ENCODE measurements at places on chromosomes 3 and 15.
A peak's percentile ranks its signal among the peaks of the same experiment; 100 is the strongest.

GRCh38 chr3:62922326-62922725 lies 47.1 kb upstream of the CADPS start:
- DNase-seq: no peak

- DNase-seq: no peak
Measured at GRCh38 chr3:161690299-161690620, 193.7 kb downstream of the OTOL1 start.

DNA sequence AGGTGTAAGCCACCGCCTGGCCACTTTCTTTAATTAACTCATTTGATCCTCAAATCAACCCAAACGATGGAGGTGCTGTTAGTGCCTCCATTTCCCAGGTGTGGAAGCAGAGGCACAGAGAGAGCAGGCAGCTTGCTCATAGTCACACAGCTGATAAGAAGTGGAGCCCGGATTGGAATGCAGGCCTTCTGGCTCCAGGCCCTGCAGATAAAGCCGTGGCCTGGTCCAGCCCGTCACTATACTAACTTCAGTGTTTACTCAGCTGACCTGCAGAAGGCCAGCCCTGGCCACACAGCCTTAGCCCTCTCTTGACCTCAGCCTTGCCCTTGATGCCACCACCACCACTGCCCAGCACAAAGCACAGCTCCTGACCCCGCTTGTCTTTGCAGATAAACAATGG lies 116.7 kb downstream of the NUP210 start:
- no peak for DNase-seq

DNA sequence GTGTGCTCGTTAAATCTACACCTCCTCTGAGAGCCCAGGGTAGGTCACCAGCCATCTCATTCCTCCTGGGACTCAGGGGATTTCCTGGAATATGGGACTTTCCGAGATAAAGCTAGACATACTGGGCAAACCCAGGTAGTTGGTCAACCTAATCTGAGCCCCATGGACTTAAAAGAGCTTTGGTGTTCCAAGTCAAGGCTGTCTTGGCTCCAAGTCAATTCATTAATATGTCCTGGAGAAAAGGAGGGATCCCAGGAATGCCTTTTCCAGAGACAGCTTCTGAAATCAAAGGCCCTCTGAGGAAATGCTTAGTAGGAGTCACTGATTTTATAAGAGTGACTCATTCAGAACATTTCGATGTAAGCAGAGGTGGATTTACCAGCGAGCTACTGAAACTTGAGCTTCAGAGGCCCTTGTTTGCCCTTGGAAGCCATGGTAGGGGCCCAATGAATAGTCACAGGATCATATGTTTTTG lies 137.3 kb upstream of the UBE2E1 start:
- no peak for DNase-seq

GRCh38 chr3:53885239-53885638 lies 3.3 kb upstream of the ACTR8 start:
- no peak for DNase-seq

GRCh38 chr15:35293353-35294130 lies 208.4 kb upstream of the NANOGP8 start:
- DNase-seq: no peak

DNA sequence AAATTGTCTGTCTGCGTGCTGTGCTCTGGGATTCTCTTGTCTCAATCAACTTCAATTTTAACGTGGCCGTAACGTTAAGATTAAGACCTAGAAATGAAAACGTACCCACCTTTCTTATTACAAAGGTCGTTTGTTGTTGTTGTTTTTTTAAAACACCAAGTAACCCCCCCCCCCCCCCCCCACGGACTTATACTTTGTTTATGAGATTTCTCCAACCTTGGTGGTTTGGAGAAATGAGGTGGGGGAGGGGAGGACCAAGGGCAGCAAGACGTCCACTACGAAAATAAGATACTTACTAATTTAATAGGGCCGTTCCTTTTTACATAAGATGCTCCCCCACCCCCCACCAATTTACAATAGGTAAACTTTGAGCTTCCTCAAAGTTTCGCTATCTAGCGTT lies 244.4 kb upstream of the TOPAZ1 start:
- no peak for DNase-seq

DNA sequence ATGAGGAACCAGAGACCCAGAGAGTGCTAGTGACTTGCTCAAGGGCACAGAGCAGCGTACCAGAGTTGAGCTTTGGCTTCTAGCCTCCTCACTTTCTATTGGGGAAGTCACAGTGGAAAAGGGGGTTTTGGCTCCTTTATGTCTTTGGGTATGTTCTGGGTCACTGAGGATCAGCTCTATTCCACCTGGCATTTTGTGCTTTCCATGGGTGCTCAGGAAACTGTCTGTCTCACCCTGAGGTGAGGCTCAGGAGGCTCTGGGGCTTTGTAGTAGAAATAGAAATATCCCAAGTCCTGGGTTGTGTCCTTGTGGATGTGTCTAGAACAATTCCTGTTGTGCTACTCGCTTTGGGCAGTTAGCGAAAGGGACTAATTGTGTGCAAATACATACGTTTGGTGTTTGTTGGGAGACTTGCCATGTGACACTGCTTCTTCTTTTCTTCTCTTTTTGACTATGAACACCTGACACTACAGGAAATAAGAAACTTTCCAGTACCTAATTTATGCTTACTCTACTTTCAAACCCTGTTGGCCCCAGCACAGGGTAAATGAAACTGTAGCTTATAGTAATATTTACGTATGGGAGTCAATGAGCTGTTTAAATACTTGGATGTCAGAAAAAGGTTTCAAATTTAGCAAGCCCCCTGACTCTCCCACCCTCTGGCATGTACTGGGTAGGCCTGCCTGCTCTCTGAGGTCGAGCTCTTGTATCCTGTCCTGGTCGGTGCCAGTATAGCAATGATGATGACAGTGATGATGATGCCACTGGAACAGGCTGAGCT lies 35.6 kb downstream of the SMAD3 start:
- DNase-seq: no peak

DNA sequence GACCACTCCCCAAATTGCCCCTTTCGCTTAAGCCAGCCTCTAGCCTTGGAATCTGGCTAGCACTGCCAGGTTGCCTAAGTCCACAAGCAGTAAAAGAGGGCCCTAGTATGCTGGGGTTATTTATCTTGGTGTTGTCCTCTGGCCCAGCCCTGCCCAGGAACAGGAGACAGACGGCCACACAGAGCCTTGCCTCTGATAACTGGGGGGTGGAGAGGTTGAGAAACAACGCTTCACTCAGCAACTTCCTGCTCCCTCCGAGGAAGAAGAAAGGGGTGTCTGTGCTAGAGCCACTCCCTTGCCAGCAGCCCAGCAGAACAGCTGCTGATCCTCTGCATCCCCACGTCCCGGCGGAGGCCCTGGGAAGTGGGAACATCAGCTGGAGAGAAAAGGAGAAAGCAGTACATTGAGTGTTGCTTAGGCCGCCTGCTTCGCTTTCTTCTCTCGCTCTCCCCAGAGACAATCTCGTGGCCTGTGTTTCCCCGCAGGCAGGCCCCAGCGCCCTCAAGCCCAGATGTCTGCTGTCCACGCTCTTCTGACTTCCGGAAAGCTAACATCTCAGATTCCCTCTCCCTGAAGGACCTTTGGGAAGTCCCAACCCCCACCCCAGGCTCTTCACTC lies 22.6 kb upstream of the C3orf70 start:
- DNase-seq: peak; percentile 57

DNA sequence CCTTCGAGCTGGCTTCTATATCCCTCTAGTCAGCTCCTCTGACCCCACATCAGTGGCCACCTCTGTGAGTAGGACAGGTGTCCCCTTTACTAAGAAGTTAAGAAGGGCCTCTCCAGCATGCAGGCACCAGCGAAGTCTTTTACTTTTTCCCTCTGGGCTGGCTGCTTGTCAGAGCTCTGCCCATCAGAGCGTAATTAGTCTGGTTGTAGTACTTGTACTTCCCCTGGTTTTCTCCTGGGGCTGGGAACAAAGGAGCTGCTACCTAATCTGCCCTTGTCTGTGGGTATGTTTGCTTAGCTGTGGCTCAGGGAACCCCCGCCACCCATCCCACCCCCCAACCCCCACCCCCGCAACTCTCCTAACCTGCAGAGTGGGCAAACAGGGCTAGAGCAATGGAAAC lies 27.4 kb upstream of the ALPK3 start:
- DNase-seq: no peak

GRCh38 chr3:108283006-108283405 lies 13.3 kb upstream of the HHLA2 start:
- DNase-seq: no peak

GRCh38 chr3:122021811-122022401 lies at the start of gene ILDR1:
Gene ILDR1, minus strand, starts transcription at chr3:122022247. Its CDS starts 170 bp downstream, at chr3:122022077.
- DNase-seq: peak; percentile 23

GRCh38 chr3:18841422-18842343 lies 306.6 kb upstream of the KCNH8 start:
- no peak for DNase-seq

- DNase-seq: no peak
Measured at GRCh38 chr15:88989578-88989977, 76.4 kb upstream of the MFGE8 start.

GRCh38 chr3:192772240-192772894 lies 45.0 kb upstream of the FGF12 start:
- peak; percentile 1 for DNase-seq

- DNase-seq: no peak
Measured at GRCh38 chr3:183626877-183627594, 8.4 kb upstream of the KLHL24 start.

- DNase-seq: peak; percentile 3
Measured at GRCh38 chr3:66138336-66139313, 82.2 kb upstream of the SLC25A26 start.

- no peak for DNase-seq
Measured at GRCh38 chr3:77898621-77899020, 858.7 kb downstream of the ROBO2 start.

DNA sequence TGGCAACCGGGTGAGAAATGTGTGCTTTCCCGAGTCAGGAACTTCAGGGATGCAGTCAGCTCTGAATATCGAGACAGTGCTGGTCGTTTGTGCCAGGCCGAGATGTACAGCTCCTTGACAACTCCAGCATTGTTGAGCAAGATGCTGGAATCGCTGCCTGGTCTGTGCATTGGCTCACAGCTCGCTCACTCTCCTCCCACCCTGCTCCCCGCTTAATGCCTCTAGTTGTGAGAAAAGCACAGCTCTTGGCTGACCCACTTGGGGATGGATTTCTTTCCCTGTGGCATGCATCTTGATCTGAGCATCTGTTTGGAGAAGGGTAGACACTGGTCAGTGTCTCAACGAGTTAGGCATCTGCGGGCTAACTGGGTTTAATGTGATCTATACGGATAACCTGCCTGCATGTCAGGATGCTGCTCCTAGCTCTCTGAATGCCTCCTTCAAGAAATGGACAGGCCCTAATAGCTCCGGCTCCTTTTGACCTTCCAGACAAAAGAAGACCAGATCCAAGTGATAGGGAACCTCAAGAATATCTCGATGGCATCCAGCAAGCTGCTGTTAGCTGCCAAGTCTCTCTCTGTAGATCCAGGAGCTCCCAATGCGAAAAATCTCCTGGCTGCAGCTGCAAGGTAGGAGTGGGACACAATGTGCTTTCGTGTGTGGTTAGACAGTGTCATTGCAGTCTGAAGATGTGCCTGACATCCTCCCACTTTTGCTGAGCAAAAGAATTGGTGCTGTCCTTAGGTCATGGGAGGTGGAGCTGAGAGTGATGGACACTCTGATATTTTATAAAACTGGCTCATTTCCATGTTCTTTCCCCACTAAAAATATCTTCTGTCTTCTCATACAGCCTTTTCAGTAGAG lies 302.2 kb upstream of the TPM1 start:
- DNase-seq: no peak

DNA sequence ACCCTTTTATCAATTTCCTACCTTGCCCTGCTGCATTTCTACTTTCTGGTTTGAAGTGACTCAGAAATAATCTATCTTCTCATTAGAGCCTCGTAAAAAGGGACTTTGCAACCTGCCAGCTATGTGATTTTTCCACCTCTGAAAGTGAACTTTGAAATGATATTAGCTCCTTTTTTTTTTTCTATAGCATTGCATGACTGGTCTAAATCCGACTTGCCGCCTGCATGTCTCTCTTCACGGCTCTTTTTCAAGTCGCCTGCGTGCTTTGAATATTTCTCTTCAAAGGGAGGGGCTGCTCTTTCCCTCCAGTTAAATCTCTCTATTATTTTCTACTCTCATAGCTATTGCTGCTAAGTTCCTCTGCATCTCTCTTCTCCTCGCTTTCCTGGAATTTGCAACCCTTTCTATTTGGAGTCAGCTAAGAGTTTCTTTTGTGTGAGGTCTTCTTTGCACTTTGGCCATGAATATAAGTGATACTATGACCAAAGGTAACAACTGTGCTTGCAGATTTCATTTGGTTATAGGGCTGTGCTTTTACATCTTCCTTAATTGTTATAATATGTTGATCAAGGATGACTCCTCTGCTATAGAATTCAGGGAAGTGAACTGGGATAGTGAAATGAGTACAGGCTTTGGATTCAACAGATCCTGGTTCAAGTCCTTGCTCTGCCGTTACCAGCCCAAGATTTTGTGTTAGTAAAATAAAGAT lies 541.1 kb downstream of the AGBL1 start:
- DNase-seq: no peak

GRCh38 chr3:129317848-129318247 lies 39.2 kb downstream of the HMCES start:
- DNase-seq: no peak

- DNase-seq: no peak
Measured at GRCh38 chr15:25422021-25422420, 16.8 kb downstream of the UBE3A start.

GRCh38 chr3:30084971-30085403 lies 521.4 kb upstream of the TGFBR2 start:
- no peak for DNase-seq

DNA sequence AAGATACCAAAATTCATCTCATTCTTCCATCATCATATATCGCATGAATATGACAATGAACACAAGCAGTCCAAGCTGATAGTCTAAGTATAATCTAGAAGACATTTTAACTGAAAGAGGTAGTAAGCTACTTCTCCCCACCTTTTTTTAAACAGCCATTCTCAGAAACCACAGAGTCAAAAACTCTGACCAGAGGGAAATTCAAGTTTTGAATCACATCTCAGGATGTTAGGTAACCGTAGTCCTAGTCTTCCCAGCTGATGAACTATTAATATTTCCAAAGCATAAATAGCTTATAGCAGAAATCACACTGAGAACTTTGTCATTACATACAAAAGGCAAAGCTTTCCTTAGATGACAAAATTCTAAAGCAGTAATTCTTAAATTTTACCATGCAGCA lies 25.8 kb downstream of the NPTN start:
- DNase-seq: no peak

DNA sequence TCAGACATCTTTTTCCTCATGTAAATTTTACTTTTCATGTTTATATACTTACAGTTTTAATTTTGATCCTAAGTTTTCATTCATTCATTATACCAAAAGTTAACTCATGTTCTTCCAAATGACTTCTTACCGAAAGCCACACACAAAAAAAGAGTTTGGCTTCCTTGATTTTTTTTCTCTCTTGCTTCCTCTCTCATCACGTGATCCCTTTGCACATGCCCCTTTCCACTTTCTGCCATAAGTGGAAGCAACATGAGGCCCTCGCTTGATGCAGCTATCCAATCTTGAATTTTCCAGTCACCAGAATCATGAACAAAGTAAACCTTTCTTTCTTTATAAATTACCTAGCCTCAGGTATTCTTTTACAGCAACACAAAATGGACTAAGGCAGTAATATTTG lies 93.7 kb downstream of the LEKR1 start:
- DNase-seq: no peak

- DNase-seq: no peak
Measured at GRCh38 chr3:22937536-22937935, 265.6 kb upstream of the UBE2E2 start.

All from NCI-H187 (cell line).